ENCODE measurements at places on chromosomes 12 and 14.

GRCh38 chr12:32089586-32089985 is 17.1 kb upstream of the BICD1 start:
- DNase-seq, result no peak

DNA sequence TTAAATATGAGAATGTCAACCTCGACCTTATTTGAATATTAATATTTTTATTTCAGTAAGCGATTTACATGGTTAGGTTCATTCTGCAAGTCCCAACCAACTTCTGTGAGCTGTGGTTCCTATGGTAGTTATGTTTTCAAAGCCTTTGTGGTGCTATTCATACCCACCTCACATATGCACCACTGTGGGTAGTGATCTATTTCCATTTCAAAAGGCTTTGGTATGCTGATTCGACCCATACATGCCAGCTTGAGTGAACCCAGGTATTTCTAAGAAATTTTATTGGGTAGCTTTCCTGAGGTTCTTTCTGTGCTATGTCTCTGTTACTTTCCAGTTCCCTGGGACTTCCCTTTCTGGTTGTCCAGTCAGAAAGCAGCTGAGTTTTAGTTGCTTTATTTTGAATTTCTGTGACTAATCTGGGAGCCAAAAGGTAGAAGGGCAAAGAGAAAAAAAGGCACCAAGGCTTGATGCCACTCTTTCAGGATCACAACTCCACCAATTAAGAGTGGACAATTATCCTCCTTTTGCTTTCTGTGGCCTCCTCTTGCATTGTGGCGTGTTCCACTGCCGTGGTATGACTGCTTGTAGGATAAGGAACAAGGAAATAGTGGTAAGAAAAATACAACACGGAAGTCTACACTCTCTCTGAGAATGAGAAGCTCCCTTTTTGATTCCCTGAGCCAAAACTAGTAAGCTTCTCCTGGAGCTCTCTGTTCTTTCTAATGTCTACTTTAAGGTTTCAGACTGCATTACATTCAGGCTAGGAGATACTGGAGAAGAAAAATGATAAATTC is 729.1 kb downstream of the NOVA1 start:
- DNase-seq, result no peak

DNA sequence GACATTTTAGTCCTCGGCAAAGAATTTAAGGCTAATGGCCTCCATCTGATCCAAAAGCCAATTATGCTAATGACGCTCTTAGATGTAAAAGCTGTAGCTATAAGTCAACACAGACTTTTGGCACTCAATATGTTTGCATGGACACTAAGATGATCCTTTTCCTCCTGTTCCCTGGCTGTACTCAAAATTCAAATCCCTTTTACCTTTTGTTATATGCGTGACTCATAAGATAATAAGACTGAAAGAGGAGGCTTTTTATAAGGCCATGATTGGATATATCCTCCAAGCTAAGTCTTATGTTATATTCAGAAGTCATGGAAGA is 89.8 kb downstream of the PDZRN4 start:
- no peak for DNase-seq

DNA sequence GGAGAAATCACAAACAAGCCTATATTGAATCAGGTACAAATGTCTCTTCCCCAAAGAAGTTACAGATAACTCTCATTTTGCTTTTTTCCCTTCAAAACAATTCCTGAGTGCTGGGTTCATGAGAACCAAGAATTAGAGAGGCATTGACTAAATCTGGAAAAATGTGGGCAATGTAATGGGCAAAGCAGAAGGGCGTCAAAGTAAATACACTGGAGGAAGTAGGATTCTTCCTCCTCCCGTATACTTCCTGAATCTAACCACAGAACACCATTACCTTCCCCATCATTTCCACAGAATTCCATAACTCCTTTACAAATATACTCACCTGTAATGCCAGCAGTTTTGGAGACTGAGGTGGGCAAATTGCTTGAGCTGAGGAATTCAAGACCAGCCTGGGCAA is 3.0 kb upstream of the RBMS2 start:
- no peak for DNase-seq

DNA sequence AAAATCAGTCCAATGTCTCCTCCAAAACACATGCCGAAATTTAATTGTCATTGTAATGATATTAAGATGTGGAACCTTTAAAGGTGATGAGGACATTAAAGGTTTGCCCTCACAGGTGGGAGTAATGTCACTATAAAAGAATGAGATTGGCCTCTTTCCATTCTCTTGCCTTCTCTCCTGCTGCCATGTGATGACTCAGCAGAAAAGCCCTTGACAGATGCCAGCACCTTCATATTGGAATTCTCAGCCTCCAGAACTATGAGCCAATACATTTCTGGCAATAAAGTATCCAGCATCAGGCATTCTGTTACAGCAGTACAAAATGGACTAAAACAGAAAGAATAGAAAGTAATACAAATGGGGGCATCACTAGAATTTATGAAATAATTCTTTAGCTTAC is 609.7 kb downstream of the SLC16A7 start:
- no peak for DNase-seq

- DNase-seq, result no peak
Measured at GRCh38 chr14:90651271-90651804, 164.9 kb downstream of the TTC7B start.

- DNase-seq, result no peak
Measured at GRCh38 chr12:98408681-98409080, 106.7 kb upstream of the TMPO start.

DNA sequence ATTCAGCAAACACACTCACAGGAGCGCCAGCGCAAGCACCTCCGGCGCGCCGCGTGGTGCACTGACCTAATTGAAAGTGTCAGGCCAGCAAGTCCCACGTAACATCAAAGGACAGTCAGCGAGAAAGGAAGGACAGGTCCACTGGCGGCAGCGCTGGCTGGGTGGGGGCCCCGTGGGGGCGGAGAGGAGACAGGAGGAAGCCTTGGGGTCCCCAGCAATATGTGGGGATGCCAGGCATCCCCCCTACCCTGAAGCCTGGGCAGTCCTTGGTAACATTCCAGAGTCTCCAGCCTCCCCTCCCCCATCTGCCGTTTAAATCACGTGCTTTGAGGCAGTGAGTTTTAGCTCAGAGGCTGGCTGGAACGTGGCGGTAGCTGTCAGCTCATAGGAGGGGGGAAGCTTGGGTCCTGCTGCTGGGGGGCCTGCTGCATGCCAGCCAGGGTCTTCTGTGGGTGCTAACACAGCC is 159.2 kb downstream of the CALM1 start:
- peak; percentile 57 for DNase-seq

GRCh38 chr14:81268016-81268416 is 47.3 kb upstream of the GTF2A1 start:
- DNase-seq, result no peak

DNA sequence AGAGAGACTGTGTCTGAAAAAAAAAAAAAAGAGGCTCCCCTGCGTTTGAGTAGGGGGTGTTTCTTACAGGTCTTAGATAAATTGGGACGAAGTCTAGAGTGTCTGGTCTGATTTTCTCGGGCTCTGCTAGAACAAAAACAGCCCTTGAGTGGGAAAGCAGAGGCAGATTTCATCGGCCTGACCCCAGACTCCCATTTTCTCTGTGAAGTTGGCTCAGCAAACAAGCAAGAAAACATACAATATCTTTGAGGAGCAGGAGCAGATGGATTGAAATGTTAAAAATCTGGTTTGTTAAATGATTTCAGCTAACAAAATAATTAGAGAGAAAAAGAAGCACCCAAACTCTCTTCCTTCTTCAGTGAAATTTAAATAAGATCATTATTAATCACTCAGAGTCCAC is 44.1 kb downstream of the DERA start:
- DNase-seq, result no peak

DNA sequence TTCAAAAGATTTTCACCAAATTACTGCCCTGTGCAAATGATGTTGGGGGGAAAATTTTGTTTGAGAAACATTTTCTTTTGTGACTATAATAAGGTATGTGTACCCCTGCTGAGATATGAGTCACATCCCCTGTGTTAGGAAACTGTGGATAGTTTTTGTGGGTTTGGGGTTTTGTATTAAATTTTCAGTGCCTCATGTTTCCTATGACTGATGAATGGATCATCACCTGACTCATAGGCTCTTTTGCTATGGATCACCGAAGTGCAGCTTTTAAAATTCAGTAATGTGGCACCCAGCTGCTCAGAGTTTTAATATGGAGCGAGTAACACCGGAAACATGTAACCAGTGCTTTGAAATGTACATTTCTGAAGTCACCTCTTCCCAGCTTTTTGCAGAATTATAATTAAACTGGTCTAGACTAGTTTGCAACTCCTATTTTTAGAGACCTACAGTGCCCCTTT is 167.4 kb upstream of the HMGA2 start:
- no peak for DNase-seq

- DNase-seq, result no peak
Measured at GRCh38 chr12:30953951-30954751, 27.6 kb downstream of the TSPAN11 start.

GRCh38 chr12:65443038-65443437 is 164.6 kb downstream of the MSRB3 start:
- no peak for DNase-seq

DNA sequence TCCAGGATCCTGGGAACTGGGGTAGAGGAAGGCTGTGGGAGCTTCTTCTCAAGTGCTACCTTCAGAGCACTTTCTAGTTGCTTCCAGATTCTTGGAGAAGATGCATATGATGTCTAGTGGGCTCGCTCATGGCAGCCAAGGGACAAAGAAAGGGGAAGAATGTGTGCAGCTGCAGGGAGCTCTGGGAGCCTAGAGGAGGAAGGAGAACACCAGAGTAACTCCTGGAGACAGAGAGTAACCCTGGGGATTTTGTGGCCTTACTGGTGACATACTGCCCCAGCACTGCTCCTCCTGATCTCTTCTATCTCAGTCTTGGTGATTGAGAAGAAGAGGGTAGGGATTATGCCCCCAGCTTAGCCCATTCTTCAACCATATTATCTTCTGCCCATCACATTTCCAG is 10.3 kb upstream of the SP7 start:
- no peak for DNase-seq

DNA sequence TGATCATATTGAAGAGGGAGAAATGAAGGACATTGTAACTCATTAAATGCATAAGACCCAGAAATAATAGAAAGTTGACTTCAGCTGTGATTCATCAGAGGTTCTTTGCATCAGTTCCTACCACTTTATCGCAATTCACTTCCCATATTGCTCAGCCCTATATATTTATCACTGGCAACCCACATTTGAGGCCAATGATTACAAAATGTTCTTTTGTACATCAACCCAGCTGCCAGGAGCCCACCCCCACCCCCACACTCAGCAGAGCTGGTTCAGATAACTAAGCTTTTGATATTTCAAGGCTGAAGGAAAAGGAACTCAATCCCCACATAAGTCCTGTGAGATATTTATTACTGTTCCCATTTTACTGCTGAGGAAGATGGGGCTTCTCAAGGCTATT is 51.2 kb upstream of the TMPO start:
- DNase-seq, result no peak

DNA sequence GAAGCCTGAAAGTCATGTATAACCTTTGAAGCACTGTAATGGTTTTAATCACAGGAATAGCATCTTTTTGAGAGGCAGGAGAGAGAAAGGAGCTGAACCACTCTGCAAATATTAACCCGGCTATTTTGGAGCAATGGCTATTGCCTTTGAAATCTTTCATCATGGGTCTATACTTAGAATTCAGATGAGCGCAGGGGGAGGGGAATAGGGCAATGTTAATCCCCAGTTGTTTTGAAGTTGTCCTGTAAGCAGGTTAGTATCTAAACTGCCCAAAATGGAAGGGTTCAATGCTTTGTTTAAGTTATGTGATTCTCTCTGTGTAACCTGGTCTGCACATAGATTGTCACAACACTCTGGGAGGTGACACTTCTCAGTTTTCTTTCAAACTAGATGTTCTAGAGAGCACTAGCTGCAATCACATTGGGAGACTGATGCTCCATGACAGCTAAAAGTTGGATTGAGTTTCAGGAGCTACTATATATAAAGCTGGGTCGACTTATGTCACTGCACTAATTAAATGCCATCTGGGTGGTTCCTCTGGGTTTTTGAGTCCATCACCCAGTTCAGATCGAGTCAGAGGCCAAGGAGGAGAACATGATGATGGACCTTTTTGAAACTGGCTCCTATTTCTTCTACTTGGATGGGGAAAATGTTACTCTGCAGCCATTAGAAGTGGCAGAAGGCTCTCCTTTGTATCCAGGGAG is at the start of gene MYF6:
Gene MYF6, plus strand, starts transcription at position 509 of the 704 bp plus-strand sequence. Its CDS starts 86 bp downstream, at position 595.
- DNase-seq, result no peak

GRCh38 chr12:80056232-80056631 is 43.1 kb upstream of the OTOGL start:
- no peak for DNase-seq
